ENCODE measurements at places on chromosomes 11 and 22.

- DNase-seq: no peak
These were observed 1232.5 kb upstream of the RAG2 start for GRCh38 chr11:37830529-37830928.

- DNase-seq: peak; percentile 55
These were observed 697 bp upstream of the PAFAH1B2 start for GRCh38 chr11:117143390-117143789.

- DNase-seq: no peak
These were observed 40.8 kb upstream of the PCF11 start for GRCh38 chr11:83116015-83116641.

GRCh38 chr11:69113226-69113625, 42.5 kb upstream of the SMIM38 start:
- no peak for DNase-seq

- no peak for DNase-seq
These were observed 927 bp downstream of the PRCP start for GRCh38 chr11:82899186-82899820.

- DNase-seq: no peak
These were observed 112.1 kb upstream of the BDNF start for GRCh38 chr11:27812341-27812740.

DNA sequence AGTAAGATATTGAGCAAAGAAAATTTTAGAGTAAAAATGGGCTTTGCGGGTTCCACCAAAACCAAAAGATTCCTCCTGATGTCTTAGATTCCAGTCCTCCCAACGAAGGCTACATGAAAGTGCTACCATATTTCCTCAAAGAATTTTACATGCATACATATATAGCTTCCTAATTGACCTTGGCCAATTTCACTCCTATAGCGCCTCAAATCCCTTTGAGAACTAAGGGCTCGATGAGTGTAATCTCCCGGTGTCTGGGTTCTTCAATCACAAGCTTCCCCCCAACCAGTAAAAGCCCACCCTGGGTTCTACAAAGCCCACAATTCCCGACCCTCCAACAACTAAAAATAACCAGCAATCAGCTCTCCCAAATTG, 1.2 kb downstream of the SIK3 start:
- no peak for DNase-seq

- DNase-seq: no peak
These were observed 2.8 kb downstream of the TNNI2 start for GRCh38 chr11:1841511-1842148.

DNA sequence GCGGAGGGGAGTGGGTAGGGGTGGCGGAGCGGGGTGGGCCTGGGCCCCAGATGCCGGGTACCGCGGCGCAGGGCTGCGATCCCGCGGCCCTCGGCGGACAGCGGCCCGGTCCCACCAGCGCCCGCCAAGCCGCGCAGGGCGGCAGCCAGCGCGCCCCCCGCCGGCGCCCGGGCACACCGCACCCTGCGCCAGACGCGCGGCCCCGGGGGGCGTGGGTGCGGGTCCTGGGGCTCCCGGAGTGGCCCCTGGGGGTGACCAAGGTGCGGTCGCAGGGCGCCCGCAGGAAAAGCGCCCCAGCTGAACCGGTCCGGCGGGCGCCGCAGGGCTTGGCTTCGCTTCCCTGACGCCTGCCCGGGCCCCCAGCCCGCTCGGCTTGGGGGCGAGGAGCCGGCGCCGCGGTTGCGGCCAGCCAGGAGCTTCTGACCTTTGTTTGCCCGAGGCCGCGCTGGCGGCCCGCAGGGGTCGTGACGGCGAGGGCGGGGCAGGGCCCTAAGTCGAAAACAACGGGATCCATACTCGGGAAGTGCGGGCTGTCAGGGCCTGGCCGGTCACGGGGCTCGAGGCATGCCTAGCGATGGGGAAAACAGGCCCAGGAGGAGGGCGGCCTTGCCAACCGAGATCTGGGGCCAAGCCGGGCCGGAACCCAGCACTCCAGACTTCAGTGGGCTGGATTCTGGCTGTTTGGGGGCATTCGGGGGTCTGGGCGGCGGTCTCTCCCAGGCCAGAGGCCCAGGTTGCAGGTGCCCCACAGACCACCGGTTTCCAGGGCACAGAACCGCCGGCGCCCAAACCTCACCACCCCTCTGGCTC, 581 bp upstream of the AP5B1 start:
- DNase-seq: peak; percentile 70

All from suppressor macrophage (primary cell).